ENCODE measurements at places on chromosomes 1 and 21. TPM values are rescaled to one million over a fixed set of nuclear protein-coding genes. Genes with fewer than 3 reads are reported as not detected.

GRCh38 chr1:111666828-111667227 lies 47.2 kb downstream of the RAP1A start:
- H3K4me3 ChIP-seq = no peak overlapping the region
- H3K27ac ChIP-seq = no peak overlapping the region
- no peaks in the 10 kb centered on the region for H3K36me3 ChIP-seq
- DNase-seq = no peak

The TMEM81 gene
- total RNA-seq = 3.1 TPM

The FABP3 gene
- total RNA-seq = 82.0 TPM

The C1QA gene
- 145 TPM for total RNA-seq

- H3K4me1 ChIP-seq = no peaks in the 10 kb centered on the region
- no peak for DNase-seq
- H3K27me3 ChIP-seq = peaks cover 2% of the 10 kb centered on the region
- H3K36me3 ChIP-seq = no peaks in the 10 kb centered on the region
- H3K4me3 ChIP-seq = no peak overlapping the region
Observed at GRCh38 chr1:22295856-22296255, 153.0 kb upstream of the WNT4 start.

DNA sequence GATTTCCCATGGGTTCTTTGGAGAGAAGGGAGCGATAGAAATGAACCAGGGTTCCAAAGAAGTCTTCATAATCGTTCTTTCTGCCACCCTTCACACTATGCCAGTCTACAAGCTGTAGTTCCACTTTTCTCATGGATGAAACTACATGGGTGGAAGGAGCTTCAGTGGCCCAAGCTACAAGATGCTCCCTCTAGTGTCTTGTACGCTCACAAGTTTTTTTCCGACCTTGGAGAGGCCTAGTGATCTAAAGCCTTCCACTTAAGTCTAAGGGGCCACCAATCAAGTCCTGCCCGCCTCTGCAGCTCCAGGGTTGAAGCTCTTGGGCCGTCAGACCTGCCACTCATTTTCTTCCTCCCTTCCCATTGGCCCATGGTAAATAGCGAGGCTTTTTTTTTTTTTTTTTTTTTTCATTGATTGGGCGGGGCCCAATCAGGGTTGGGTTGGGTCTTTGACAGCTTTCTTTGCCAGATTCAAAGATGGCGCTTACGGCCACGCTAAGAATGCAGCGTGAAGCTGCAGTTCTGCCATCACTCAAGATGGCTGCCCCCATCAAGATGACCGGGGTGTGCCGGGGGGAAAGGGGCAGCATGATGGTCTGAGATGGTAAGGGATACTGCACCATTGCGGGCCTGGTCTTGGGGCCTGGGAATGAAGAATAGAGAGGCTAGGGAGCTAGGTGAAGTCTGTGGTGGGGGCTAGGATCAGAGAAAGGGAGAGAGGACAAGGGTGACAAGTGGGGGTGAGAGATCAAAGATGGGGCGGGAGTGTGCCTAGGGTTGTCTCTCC lies at the start of gene TOMM40L:
TOMM40L (plus strand) TSS at position 527 of the 786 bp plus-strand sequence. CDS start 430 bp downstream, outside the sequence.
- H3K27me3 ChIP-seq = no peaks in the 10 kb centered on the region
- peak within 1 kb of the TSS; percentile 85 for H3K4me3 ChIP-seq
- no peaks in the 10 kb centered on the region for H3K4me1 ChIP-seq
- no peaks in the 10 kb centered on the region for H3K36me3 ChIP-seq

DNA sequence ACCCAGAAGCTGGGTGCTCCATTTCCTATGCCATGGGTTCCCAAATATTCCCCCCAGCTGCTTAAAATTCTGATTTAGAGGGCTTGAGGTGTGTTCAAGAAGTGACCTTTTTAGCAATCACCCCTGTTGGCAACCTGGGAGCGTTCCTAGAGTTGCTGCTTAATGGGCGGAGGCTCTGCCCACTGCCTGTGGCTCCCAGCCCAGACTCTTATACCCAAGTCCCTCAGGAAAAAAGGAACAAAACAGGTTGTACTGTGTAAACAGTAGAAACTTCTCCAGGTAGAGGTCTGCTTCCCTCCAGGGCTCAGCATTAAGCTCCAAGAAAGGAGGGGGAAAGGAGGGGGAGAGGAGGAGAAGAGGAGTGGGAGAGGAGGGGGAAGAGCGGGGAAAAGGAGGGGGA lies 14.6 kb upstream of the TENT5C start:
- no peaks in the 10 kb centered on the region for H3K36me3 ChIP-seq
- no peaks in the 10 kb centered on the region for H3K4me1 ChIP-seq
- no peak overlapping the region for H3K27ac ChIP-seq
- H3K4me3 ChIP-seq = no peak overlapping the region
- no peaks in the 10 kb centered on the region for H3K27me3 ChIP-seq
- DNase-seq = no peak

- H3K27me3 ChIP-seq = no peaks in the 10 kb centered on the region
- H3K36me3 ChIP-seq = no peaks in the 10 kb centered on the region
- no peaks in the 10 kb centered on the region for H3K4me1 ChIP-seq
- DNase-seq = no peak
Observed at GRCh38 chr1:72757843-72758242, 475.5 kb upstream of the NEGR1 start.

- no peak overlapping the region for H3K27ac ChIP-seq
- H3K27me3 ChIP-seq = no peaks in the 10 kb centered on the region
- H3K36me3 ChIP-seq = no peaks in the 10 kb centered on the region
Observed at GRCh38 chr1:221993444-221993948, 251.6 kb upstream of the DUSP10 start.

The DPH2 gene
- total RNA-seq = 11.8 TPM

DNA sequence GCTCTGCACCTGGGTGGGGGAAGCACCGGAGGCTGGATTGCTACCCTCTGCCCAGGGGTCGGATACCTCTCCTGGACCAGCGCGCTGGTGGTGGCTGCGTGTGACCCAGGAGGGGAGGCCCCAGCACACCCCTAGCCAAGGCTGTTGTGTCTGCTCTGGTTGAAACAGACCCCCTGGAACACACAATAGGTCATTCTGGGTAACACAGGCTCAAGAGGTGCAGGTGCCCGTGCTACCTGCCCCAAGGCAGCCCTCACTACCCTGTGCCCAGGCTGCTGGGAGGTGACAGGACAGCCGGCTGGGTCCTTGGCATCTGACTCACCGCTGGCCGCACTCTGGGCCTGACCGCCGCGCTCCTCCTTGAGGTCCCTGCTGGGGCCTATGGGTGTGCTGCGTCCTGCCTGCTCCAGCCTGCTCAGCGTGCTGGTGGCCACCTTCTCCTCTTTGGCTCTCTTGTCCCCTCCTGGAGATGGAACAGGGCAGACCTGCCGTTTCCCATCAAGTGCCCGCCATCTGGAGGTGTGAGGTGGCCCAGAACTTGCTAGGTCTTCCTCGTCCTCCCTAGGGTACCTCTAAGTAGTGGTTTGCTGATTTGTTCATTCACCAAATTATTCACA lies 30.0 kb downstream of the ZBTB17 start:
- no peak overlapping the region for H3K27ac ChIP-seq
- H3K36me3 ChIP-seq = no peaks in the 10 kb centered on the region
- no peak overlapping the region for H3K4me3 ChIP-seq
- H3K4me1 ChIP-seq = peaks cover 6% of the 10 kb centered on the region
- DNase-seq = no peak

The OR6N1 gene
- total RNA-seq = not detected

DNA sequence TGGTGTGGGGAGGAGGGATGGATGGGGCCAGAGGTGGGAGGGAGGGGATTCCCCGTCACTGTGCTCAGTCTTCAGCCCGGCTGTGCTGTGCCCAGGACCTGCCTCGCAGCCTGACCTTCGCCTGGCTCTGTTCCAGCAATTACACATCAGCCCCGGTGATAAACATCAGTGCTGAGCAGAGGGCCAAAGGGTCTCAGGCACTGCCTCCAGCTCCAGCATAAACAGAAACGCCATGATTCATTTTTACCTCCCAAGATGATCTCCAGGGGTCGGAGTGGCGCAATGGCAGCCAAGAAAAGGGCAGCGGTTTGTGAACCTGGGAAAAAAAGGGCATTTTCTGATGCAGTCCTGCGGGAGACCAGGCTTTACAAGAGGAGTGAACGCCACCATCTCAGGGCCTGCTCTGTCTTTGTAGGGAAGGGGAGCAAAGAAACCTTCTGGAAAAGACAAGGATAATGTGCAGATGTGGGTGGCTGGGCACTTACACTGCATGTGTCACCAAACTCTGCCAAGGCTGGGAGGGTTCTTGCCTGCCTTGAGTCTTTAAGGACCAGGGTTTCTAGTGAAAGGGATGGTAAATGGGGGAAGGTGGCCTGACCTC lies 28.1 kb downstream of the SHISA4 start:
- peak; percentile 94 for DNase-seq
- H3K36me3 ChIP-seq = peaks cover 8% of the 10 kb centered on the region
- no peak overlapping the region for H3K4me3 ChIP-seq
- H3K4me1 ChIP-seq = peaks cover 2% of the 10 kb centered on the region

DNA sequence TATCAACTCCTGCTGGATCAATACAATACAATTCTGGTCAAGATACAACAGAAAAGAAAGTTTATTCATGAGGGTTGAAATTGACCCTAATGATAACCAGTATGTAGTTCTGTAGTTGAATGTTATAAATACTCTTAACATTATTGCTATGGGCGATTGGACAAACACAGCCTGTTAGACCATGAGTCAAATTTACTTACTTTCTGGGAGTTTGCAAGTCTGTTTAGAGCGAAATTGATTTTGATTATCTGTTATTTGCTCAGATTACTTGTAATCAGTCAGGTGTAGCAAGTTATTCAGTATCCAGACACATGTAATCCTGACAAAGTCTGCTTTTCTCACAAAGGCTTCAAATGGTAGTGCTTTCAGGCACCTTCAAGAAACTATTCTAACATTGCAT lies 216.6 kb upstream of the B3GALT2 start:
- no peak for DNase-seq
- H3K4me3 ChIP-seq = no peak overlapping the region
- H3K36me3 ChIP-seq = no peaks in the 10 kb centered on the region
- no peaks in the 10 kb centered on the region for H3K27me3 ChIP-seq
- no peaks in the 10 kb centered on the region for H3K4me1 ChIP-seq

GRCh38 chr1:152186556-152187285 lies 27.7 kb upstream of the RPTN start:
- no peaks in the 10 kb centered on the region for H3K36me3 ChIP-seq
- no peak for DNase-seq
- H3K4me1 ChIP-seq = peaks cover 3% of the 10 kb centered on the region
- no peaks in the 10 kb centered on the region for H3K27me3 ChIP-seq

DNA sequence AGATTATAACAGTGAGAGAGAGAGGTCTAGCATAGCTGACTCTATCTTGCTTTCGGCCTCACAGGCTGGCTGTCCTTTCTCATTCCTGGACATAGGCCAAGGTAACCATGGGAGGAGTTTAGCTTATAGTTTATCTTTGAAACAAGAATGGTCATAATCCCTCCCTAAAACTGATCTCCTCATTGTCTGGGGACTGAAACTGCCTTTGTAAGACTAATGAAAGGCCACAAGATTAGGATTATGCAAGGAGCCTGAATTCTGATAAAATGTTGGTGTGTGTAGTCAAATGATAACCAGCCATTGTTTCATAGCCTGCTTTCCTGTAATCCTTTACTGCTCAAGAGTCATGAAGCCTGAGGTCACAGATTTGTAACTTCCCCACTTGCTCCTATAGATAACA lies 131.9 kb upstream of the LYPLAL1 start:
- H3K36me3 ChIP-seq = no peaks in the 10 kb centered on the region
- H3K27me3 ChIP-seq = no peaks in the 10 kb centered on the region
- no peak for DNase-seq
- H3K4me3 ChIP-seq = no peak overlapping the region
- peaks cover 2% of the 10 kb centered on the region for H3K4me1 ChIP-seq
- H3K27ac ChIP-seq = no peak overlapping the region

GRCh38 chr1:54599211-54599823 lies 24.0 kb downstream of the FAM151A start:
- H3K4me3 ChIP-seq = no peak overlapping the region
- H3K36me3 ChIP-seq = peaks cover 3% of the 10 kb centered on the region
- no peaks in the 10 kb centered on the region for H3K4me1 ChIP-seq
- H3K27me3 ChIP-seq = no peaks in the 10 kb centered on the region
- no peak overlapping the region for H3K27ac ChIP-seq

GRCh38 chr1:247322849-247323586 lies 8.6 kb downstream of the ZNF496 start:
- no peak overlapping the region for H3K27ac ChIP-seq
- peaks cover 2% of the 10 kb centered on the region for H3K36me3 ChIP-seq
- H3K4me1 ChIP-seq = no peaks in the 10 kb centered on the region
- H3K27me3 ChIP-seq = no peaks in the 10 kb centered on the region
- H3K4me3 ChIP-seq = no peak overlapping the region

The ATP1A4 gene
- not detected for total RNA-seq

DNA sequence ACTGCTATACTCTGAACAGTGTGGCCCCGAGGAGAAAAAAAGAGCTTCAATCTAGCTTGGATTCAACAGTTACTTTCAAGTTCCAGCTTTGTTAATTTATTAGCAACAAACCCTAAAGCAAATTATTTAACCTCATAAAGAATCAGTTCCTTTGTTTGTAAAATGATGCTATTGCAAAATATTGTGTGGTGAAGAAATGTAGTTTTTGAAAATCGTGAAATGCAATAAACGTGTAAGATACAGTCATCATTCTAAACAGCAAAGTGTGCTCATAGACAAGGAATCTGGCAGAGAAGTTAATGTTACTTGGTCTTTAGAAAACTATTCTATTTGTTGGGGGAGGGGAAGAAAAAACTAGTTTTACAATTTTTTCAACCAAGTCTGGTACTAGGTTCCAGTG lies 297.6 kb upstream of the ADGRL4 start:
- no peaks in the 10 kb centered on the region for H3K27me3 ChIP-seq
- no peak overlapping the region for H3K4me3 ChIP-seq
- no peak for DNase-seq

- no peaks in the 10 kb centered on the region for H3K36me3 ChIP-seq
- no peak for DNase-seq
- no peak overlapping the region for H3K27ac ChIP-seq
- H3K4me1 ChIP-seq = no peaks in the 10 kb centered on the region
Observed at GRCh38 chr1:16189003-16189402, 23.4 kb downstream of the ARHGEF19 start.

GRCh38 chr1:119688810-119689209 lies 22.9 kb upstream of the PHGDH start:
- DNase-seq = no peak
- no peaks in the 10 kb centered on the region for H3K36me3 ChIP-seq
- H3K27ac ChIP-seq = no peak overlapping the region
- no peaks in the 10 kb centered on the region for H3K4me1 ChIP-seq
- H3K4me3 ChIP-seq = no peak overlapping the region

- DNase-seq = no peak
- no peak overlapping the region for H3K27ac ChIP-seq
- no peaks in the 10 kb centered on the region for H3K36me3 ChIP-seq
- no peaks in the 10 kb centered on the region for H3K27me3 ChIP-seq
- H3K4me1 ChIP-seq = no peaks in the 10 kb centered on the region
- H3K4me3 ChIP-seq = no peak overlapping the region
Observed at GRCh38 chr21:25331286-25331685, 276.0 kb downstream of the MRPL39 start.

DNA sequence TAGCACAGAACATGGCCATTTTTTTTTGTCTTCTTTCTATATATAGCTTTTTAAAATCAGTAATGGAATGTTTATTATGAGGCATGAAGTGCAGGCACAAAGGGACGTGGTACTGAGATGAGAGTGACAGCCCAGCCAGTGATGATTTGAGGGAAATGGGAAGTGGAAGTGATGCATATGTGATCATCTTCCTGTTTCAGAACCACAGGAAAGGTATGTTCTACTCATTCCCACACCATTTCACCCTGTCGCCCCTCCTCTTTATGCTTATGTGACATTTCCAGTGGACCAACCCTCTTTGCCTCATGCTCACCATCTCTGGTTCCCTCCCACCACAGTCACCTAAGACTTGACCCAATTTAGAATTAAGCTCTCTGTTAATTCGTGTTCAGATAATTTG lies 24.3 kb downstream of the PTGS2 start:
- H3K36me3 ChIP-seq = no peaks in the 10 kb centered on the region
- DNase-seq = no peak
- H3K4me1 ChIP-seq = no peaks in the 10 kb centered on the region
- H3K27me3 ChIP-seq = no peaks in the 10 kb centered on the region
- no peak overlapping the region for H3K27ac ChIP-seq
- H3K4me3 ChIP-seq = no peak overlapping the region
